ENCODE measurements at places on chromosomes 7 and 10. TPM values are rescaled to one million over a fixed set of nuclear protein-coding genes. Genes with fewer than 3 reads are reported as not detected.

GRCh38 chr10:28113202-28113601 lies 114.3 kb upstream of the ODAD2 start:
- no peaks in the 10 kb centered on the region for H3K36me3 ChIP-seq
- H3K27me3 ChIP-seq, result no peaks in the 10 kb centered on the region
- H3K27ac ChIP-seq, result no peak overlapping the region
- H3K4me3 ChIP-seq, result no peak overlapping the region

- H3K27me3 ChIP-seq, result no peaks in the 10 kb centered on the region
- no peak overlapping the region for H3K27ac ChIP-seq
- no peaks in the 10 kb centered on the region for H3K36me3 ChIP-seq
- H3K4me3 ChIP-seq, result no peak overlapping the region
Measured at GRCh38 chr7:16026253-16027020, 340.0 kb upstream of the MEOX2 start.

GRCh38 chr7:94843553-94843952 lies 63.8 kb upstream of the PPP1R9A start:
- H3K27me3 ChIP-seq, result no peaks in the 10 kb centered on the region
- H3K4me1 ChIP-seq, result no peaks in the 10 kb centered on the region
- no peak overlapping the region for H3K27ac ChIP-seq
- no peaks in the 10 kb centered on the region for H3K36me3 ChIP-seq
- H3K4me3 ChIP-seq, result no peak overlapping the region
- DNase-seq, result no peak

GRCh38 chr7:116041615-116042014 lies 11.1 kb upstream of the TFEC start:
- no peak for DNase-seq
- no peak overlapping the region for H3K4me3 ChIP-seq
- H3K27me3 ChIP-seq, result no peaks in the 10 kb centered on the region
- no peaks in the 10 kb centered on the region for H3K36me3 ChIP-seq
- H3K4me1 ChIP-seq, result no peaks in the 10 kb centered on the region

- no peaks in the 10 kb centered on the region for H3K36me3 ChIP-seq
- DNase-seq, result no peak
- no peaks in the 10 kb centered on the region for H3K27me3 ChIP-seq
- H3K4me3 ChIP-seq, result no peak overlapping the region
- no peaks in the 10 kb centered on the region for H3K4me1 ChIP-seq
Measured at GRCh38 chr10:436911-437665, 252.4 kb downstream of the DIP2C start.

- DNase-seq, result no peak
- no peaks in the 10 kb centered on the region for H3K4me1 ChIP-seq
- H3K4me3 ChIP-seq, result no peak overlapping the region
- no peaks in the 10 kb centered on the region for H3K36me3 ChIP-seq
Measured at GRCh38 chr10:45075826-45076380, 75.2 kb downstream of the ZNF22 start.

GRCh38 chr7:101094791-101095375 lies 9.6 kb downstream of the TRIM56 start:
- H3K36me3 ChIP-seq, result no peaks in the 10 kb centered on the region
- H3K27me3 ChIP-seq, result no peaks in the 10 kb centered on the region
- H3K4me1 ChIP-seq, result no peaks in the 10 kb centered on the region
- H3K4me3 ChIP-seq, result no peak overlapping the region
- no peak for DNase-seq

DNA sequence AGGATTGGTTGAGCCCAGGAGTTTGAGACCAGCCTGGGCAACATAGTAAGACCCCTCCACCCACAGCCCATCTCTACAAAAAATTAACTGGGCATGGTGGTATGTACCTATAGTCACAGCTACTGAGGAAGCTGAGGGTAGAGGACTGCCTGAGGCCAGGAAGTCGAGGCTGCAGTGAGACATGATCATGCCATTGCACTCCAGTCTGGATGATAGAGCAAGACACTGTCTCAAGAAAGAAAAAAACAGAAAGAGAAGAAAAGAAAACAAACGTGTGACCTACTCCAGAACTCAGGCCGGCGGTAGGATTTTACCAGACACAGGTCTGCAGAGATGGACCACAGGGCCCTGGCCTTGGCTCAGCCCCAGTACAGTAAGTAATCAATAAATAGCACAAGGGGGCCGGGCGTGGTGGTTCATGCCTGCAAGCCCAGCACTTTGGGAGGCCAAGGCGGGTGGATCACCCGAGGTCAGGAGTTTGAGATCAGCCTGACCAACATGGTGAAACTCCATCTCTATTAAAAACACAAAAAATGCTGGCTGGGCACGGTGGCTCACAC lies 35.4 kb upstream of the TNRC18 start:
- DNase-seq, result no peak
- no peak overlapping the region for H3K4me3 ChIP-seq
- H3K27ac ChIP-seq, result no peak overlapping the region
- H3K27me3 ChIP-seq, result no peaks in the 10 kb centered on the region
- no peaks in the 10 kb centered on the region for H3K36me3 ChIP-seq

Gene SLC29A3
- total RNA-seq, result 6.7 TPM
